ENCODE measurements at places on chromosomes 12 and 14. TPM values are rescaled to one million over a fixed set of nuclear protein-coding genes. Genes with fewer than 3 reads are reported as not detected.

GRCh38 chr12:64836856-64837255 is 12.4 kb downstream of the TBC1D30 start:
- no peak for DNase-seq

The DPPA3 gene
- total RNA-seq = not detected

GRCh38 chr12:15208140-15208539 is 13.1 kb downstream of the RERG start:
- DNase-seq = no peak

GRCh38 chr12:81207664-81208063 is 129.8 kb downstream of the ACSS3 start:
- DNase-seq = no peak

The TTC9 gene
- total RNA-seq = 1.5 TPM

The KIF26A gene
- total RNA-seq = 2.4 TPM

DNA sequence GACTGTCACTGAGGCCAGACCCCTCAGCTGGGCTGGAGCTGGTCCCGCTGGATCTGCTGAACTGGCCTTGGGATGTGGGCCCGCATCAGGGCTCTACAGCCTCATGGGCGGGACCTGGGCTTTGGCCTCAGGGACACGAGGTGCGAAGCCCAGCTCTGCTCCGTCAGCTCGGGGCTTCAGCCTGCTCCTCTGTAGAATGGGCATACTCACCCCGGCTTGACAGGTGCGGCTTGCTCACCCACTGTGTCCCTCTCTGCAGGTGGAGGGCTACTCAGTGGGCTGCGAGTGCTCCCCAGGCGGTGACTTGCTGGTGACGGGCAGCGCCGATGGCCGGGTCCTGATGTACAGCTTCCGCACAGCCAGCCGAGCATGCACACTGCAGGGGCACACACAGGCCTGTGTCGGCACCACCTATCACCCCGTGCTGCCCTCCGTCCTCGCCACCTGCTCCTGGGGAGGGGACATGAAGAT is 57.6 kb downstream of the BEGAIN start:
- peak; percentile 14 for DNase-seq

DNA sequence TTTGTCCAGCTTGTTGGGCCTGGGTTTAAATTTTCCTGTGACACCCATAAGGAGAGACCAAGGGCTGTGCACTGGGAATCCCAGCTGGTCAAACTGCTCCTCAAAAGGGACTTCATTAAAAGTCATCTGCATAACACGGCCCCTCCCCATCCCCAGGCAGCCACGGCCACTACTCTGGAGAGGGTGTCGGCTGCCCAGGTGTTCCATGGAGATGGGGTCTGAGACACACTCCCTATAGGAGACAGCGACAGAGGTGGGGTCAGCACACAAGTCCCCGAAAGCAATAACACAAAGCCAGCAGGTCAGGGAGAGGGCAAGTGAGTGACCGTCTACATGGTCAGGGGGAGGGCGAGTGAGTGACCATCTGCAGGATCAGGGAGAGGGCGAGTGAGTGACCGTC is 75.6 kb upstream of the BCL11B start:
- DNase-seq = no peak

The SIX1 gene
- total RNA-seq = 1.1 TPM

DNA sequence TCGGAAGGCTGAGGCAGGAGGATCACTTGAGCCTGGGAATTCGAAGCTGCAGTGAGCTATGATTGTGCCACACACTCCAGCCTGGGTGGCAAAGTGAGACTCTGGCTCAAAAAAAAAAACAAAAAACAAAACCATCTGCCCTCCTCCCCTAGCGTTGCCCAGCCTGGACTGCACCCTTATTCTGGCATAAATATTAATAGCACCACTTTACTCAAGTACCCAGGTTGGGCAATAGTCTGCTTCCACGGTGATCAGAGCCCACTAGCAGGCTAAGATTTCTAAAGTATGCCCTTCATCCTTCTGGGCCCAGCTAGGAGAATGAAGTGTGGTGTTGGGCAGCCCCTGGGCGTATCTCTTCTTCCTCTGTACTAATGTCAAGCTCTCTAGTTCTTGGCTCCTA is 33.3 kb downstream of the KCTD10 start:
- DNase-seq = no peak

DNA sequence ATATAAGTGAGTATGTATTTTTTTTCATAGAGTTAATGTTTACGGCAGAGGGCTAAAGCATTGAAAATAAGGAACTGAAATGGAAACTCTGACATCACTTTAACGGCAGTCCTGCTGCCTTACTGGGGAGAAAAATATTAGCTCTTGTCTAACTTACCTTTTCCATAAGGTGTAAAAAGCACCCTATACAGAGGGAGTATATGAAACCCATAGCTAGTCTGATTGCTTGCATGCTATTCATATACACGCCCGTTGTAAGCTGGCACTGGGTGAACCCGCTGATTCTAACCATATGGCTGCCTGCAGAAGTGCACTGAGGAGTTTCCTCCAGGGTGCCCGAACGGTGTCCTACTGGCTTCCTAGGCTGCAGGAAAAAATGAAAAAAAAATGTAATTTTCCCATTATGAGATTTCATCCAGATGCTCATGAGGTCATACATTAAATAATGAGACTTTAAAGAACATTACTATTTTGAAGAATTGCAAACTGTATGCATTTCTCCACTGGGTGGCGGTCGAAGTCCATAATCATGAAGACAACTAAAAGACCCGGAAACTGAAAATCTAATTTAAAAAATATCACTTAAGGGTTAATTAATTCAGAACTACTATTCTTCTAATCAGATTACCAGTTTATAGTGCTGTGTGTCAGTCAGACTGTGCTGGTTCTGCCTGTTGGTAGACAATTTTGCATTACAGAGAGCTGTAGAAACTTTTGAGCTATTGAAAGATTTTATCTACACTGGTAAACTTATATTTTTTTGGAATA is 144.7 kb downstream of the ALX1 start:
- DNase-seq = no peak

- DNase-seq = no peak
These were observed 59.7 kb upstream of the MAX start for GRCh38 chr14:65162031-65162430.

DNA sequence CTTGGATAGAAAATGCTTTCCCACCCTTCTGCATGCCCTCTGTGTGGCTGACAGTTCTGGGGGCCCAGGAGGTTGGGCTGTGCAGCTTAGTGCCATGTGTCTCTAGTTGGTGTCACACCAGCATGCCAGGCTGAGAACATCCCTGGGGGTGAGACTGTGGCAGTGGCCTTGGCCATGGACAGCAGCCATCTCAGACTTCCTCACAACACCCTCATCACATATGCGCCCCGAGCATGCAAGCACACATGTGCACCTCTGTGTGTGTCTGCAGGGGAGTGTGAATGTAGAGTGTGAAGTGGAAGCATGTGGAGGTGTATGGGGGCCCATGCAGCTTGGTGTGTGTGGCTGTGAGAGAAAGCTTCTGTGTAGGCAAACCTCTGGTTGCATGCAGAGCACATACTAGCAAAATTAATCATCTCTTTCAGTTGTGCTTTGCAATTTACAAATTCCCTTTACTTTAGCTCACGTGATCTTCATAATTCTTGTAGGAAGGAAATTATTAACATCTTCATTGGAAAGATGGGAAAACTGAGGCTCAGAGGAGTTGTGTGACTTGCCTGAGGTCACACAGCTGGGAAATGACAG is 8.4 kb downstream of the ASIC1 start:
- DNase-seq = no peak

The PHLDA1 gene
- 35.6 TPM for total RNA-seq

DNA sequence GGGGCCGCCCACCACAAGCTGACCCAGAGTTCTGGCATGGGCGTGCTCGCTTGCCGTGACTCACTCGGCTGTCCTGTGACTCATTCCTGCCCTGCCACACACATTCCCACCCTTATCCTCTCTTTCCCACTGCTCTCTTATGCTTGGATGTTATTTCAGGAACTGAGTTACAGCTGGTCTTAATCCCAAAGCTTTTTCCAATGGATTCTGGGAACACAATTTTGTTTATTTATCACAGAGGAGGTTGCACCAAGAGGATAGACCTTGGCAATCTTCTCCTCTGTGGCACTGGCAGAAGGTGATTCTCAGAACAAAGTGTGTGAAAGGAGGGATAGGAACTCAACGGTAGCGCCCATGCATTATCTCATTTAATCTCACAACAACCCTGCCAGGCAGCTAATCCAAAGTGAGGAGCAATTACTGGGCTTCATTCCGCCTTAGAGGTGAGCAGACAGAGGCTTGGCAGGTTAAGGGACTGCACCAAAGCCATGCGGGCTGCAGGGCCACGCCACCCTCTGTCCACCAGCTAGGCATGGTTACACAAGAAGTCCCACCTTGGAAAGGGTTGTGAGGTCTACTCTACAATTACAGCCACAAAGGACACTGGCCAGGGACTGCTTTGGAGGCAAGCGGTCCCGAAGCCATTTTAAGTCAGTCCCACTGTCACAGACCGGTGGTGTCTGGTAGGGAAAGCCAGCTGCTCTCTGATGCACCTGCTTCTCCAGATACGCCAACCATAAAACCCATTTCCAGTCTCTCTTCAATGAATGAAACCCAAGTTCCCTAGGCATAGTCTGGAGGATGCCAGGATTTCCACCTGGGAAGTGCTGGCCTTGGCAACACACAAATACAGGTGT is 32.9 kb downstream of the SYNE3 start:
- peak; percentile 67 for DNase-seq

The AQP2 gene
- total RNA-seq = not detected

GRCh38 chr14:86539361-86540070 is 1009.6 kb downstream of the FLRT2 start:
- no peak for DNase-seq

DNA sequence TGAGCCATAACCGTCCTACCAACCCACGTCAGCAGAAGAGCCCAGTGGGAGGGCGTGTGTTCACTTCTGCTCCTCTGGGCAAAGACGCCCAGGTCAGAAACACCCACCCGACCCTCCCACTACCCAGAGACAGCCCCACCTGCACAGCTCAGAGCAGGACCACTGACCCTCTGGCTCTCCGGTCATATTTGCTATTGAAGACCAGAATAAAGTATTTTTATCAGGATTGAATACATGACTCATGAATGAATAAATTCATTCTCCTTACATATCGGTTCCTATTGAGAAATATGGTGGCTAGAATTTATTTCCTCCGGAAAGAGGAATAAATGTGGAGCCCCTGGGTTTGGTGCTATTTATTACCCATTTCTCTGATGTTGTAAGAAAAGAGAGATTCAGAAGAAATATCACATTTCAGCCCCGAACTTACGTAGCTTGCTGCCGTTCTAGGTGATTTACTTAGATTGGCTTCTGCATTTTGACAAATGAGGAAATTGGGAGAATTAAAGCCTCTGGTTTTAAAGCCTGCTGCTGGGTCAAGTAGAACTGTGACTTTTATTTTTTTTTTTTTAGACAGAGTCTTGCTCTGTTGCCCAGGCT is 36.4 kb upstream of the P2RX7 start:
- no peak for DNase-seq

- no peak for DNase-seq
These were observed 365 bp upstream of the CCDC88C start for GRCh38 chr14:91417983-91418386.

- DNase-seq = no peak
These were observed 141.5 kb upstream of the ARID2 start for GRCh38 chr12:45587877-45588533.

- no peak for DNase-seq
These were observed 11.6 kb upstream of the HECTD1 start for GRCh38 chr14:31219169-31219568.

GRCh38 chr14:88870777-88871176 is 46.3 kb downstream of the TTC8 start:
- no peak for DNase-seq

- no peak for DNase-seq
These were observed 1304.9 kb downstream of the TMEM121 start for GRCh38 chr14:106831322-106831720.

The ACVRL1 gene
- total RNA-seq = 106 TPM

DNA sequence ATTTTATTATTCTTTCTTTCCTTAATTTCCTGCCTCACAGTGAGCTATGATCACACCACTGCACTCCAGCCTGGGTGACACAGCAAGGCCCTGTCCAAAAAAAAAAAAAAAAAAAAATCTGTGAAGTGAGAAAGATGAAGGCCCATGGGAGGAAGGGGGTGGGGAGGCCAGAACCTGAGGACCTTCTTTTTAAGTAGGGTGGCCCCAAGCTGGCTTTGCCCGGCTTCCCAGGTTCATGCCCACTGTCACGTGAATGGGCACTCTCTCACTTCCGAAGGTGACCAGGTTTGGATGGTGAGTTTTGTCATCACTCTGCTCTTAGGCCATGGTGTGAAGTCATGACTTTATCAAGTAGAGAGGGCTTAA is 82.3 kb downstream of the TNFAIP2 start:
- DNase-seq = no peak

Measured in omental fat pad (tissue), 4 donors.